Forelimb muscle (tissue), 1 donor: ENCODE measurements at places on chromosomes 4 and X. TPM values are rescaled to one million over a fixed set of nuclear protein-coding genes. Genes with fewer than 3 reads are reported as not detected.

- DNase-seq = no peak
These were observed 38.9 kb downstream of the ACOX3 start for GRCh38 chr4:8401665-8402064.

GRCh38 chr4:176258135-176258534, 10.9 kb downstream of the ASB5 start:
- DNase-seq = no peak

DNA sequence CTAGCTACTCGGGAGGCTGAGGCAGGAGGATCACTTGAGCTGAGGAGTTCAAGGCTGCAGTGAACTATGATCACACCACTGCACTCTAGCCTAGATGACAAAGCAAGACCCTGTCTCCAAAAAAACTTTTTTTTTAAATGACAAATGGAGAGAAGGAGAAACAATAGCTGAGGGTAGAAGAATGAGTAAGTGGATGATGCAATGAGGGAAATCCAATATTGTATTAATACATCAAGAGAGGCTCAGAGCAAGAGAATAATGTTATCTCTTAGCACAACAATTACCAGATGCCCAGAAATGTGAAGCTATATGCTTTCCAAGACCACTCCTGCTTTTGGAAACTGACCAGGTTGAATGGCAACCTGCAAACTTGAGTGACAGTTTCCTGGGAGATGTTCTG, 19.9 kb upstream of the GPR173 start:
- DNase-seq = no peak

DNA sequence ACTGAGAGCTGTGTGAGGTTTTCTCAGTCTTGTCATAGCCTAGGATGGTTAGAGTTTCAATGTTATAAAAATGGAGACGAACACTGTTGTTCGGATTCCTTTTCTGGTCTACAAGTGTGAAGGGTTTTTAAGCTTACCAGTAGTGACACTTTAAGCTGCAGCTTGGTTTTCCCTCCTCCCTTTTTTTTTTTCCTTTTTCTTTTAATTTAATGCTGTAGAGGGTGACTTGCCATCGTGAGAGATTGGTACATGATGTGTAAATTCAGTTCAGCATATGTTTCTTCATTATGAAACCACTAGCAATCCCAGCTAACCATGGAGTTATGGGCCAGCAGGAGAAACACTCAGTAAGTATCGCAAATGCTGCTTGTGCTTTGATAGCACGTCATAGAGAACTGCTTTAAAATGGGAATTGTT, 165.0 kb downstream of the RAPGEF2 start:
- no peak for DNase-seq

DNA sequence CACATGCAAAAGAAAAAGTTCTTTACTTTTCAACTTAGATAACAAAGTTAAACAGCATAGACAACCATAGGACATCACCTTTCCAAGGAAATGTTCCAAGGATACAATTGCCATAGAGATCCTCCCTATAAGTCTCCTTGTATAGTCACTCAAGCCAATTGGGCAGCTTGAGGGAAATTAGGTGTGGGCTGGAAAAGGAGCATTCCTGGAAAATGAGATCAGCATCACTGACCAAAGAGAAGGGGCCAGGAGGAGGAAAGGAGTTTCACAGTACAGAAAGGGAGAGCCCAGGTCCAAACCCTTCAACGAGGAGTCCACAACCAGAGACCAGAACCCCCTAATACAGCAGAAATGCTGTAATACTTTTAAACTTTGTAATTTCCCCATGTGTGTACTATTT, 91.5 kb upstream of the PPARGC1A start:
- DNase-seq = no peak

GRCh38 chrX:136750364-136750763, 30.4 kb downstream of the ARHGEF6 start:
- DNase-seq = no peak

DNA sequence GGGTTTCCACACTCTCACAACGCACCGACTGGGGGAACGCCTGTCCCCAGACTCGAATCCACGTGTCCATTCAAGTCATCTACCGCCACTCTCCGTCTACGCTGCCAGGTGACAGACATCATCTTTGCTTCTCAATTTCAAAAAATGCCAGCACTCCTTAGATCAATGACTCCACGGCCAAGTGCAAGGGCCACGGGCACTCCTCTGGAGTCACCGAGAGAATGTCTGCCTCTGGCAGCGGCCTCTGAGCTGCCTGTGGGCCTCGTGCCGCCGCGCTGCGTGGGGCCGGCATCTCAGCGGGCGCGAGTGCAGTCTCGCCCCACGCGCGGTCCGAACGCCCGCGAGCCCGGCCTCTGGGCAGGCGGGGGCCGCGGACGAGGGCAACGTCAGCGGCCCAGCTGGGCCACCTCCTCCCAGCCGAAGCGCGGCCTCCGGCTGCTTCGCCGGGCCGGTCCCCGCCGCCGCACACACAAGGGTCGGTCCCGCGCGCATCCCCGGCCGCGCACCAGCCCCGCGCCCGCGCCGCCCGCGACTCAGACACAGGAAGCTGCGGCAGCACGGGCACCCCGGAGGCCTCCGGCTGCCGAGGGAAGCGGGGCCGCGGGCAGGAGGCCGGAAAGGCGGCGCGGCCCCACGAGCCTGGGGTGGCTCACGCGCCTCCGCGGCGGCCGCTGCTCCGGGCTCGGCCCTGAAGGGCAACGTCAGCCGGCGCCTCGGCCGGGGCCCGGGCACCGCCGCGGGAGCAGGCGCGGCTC, 450 bp downstream of the ACSL1 start:
- no peak for DNase-seq

- no peak for DNase-seq
These were observed 216.9 kb upstream of the S100G start for GRCh38 chrX:16433021-16433420.

GRCh38 chr4:26178854-26179253, 142.0 kb upstream of the RBPJ start:
- no peak for DNase-seq

GRCh38 chr4:84417997-84418709, 80.9 kb downstream of the NKX6-1 start:
- no peak for DNase-seq

GRCh38 chr4:37224854-37225253, 19.7 kb upstream of the NWD2 start:
- DNase-seq = no peak

DNA sequence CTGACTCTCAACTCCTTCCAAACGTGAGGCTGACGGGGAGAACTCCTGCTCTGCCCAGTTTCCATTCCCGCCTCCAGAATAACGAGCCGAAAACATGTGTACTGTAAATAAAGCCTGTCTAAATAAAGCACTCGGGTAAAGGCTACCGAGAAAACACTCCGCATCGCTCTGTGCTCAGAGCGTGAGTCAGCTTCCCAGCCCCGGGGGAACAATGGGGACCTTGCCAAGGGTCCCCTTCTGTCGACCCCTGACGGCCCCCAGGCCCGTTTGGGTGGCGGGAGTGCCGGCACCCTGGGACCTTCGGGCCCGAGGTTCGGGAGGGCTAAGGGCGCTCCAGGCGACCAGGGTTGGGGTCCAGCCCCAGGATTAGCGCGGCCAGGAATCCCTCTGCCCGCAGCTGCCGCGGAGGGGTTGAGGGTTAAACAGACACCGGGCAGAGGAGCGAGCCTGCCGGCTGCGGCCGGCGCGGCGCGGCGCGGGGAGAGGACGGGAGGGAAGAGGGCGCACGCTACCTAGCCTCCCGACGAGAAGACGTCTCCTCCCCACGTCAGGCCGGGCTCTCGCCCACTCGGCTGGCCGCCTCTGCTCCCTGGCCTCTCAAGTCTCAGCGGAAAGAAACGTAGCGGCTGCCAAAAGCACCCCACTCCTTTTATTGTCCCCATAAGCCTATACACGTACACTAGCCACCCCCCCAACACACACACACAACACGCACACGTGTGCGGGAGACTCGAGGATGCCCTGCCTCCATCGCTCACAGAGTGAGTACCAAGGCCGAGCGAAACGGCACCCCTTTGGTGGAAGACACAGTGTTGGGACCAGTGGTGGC, 85.5 kb downstream of the BCOR start:
- DNase-seq = no peak

Gene IL2RG
- polyA plus RNA-seq = 1.5 TPM

Gene SSX4
- not detected for polyA plus RNA-seq

Gene SSX5
- not detected for polyA plus RNA-seq

Gene SPANXB1
- polyA plus RNA-seq = not detected

Gene RXFP1
- polyA plus RNA-seq = 0.18 TPM

Gene TECRL
- polyA plus RNA-seq = 34.8 TPM

Gene SSX4B
- not detected for polyA plus RNA-seq

Gene PPBP
- 2.8 TPM for polyA plus RNA-seq

Gene PROM1
- 56.0 TPM for polyA plus RNA-seq

Gene PAGE2B
- 0.29 TPM for polyA plus RNA-seq

Gene CXXC4
- polyA plus RNA-seq = 1.8 TPM

Gene NLRP2B
- not detected for polyA plus RNA-seq

Gene AFP
- polyA plus RNA-seq = not detected

Gene MTM1
- 5.9 TPM for polyA plus RNA-seq
